ENCODE measurements at places on chromosomes 5 and 9.

- DNase-seq = peak; percentile 21
Observed at GRCh38 chr5:169906745-169907649, 73.3 kb downstream of the INSYN2B start.

- no peak for DNase-seq
Observed at GRCh38 chr5:115413651-115414050, 117.2 kb upstream of the CCDC112 start.

DNA sequence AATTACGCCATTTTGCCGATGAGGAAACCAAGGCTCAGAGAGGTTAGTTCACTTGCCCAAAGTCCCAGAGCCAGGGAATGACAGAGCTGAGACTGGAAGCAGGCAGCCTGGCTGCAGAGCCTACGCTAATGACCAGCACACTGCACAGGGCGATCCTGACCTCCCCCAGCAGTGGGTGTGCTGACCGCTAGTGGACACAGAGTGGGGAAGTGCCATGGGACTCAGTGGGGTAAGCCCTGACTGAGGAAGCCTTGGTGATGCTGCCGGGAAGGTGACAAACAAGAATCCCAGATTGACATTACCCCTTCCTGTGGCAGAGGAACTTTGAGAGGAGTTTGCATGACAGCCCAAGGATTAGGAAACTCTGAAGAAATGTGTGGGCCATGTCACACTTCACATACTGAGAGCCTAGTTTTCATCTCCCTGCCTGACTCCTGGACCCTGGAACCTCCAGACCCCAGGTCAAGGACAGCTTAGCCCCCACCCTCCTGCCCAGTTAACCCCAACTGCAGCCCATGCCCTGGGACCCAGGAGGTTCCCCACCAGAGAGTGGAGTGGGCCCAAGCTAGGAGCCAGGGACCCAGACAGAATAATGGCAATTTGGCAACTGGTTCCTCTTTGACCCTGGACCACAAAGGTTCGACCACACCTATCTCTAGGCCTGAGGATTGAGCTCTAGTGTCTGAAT is 19.7 kb upstream of the CSF1R start:
- no peak for DNase-seq

DNA sequence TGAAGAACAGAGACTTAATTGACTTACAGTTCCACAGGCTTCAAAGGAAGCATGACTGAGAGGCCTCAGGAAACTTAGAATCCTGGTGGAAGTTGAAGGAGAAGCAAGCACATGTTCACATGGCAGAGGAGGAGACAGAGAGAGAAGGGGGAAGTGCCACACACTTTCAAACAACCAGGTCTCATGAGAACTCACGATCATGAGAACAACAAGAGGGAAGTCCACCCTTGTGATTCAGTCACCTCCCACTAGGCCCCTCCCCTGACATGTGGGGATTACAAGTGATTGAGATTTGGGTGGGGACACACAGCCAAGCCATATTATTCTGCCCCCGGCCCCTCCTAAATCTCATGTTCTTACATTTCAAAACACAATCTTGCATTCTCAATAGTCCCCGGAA is 19.5 kb downstream of the NR3C1 start:
- no peak for DNase-seq

- DNase-seq = no peak
Observed at GRCh38 chr5:72673623-72674022, 142.8 kb upstream of the TNPO1 start.

DNA sequence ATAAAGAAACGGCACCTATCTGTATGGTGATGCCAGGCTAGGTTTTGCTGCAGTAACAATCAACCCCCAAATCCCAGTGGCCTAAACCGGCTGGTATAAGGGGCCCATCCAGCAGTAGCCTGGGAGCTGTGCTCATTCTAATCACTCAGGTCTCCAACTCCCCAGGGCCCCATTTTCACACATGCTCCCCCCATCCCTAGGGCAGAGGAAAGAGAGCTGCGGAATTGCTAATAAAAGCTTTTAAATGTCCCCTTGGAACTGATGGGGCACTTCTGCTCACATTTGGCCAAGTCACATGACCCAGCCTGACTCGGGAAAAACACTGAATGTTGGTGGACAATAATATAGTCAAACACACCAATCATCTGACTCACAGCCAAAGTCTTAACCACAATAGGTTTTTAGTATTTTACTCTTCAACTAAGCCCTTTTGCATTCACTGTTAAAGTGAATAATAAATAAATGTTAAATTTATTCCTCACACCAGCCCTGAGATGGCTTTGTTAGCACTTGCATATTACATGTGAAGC is 1.6 kb downstream of the FBLL1 start:
- peak; percentile 30 for DNase-seq

DNA sequence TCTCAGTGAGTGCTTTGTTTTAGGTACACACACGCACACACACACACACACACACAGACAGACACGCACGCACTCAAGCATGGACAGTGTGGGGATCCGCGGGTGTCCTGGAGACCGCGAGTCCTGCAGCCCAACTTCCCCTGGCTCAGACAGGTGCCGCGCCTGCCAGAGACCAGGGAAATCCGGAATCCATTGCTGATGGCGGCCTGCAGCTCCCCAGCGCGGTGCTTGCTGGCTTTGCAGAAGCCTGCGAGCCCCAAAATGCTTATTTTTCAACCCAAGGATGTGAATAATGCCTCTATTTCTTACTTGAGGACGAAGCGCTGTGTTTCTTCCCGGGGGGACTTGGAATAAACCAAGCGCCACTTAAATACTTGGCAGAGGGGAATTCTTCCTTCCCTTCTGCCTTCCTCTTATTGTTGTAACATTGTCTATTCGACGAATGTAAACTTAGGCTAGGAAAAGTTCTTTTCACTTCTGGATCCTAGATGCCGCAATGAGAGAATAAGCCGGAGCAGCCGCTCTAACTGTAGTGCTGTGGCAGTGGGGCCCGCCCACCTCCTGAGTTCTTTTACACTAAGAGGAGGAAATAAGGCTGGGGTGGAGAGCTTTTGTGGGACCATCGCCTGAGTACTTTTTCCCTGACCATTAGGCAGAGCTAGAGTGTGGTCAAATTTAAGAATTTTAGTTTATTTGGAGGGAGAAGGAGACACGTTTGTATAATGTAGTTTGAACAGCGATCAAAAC is 802 bp downstream of the ITGA2 start:
- peak; percentile 43 for DNase-seq

All from fibroblast of skin of right quadriceps (primary cell).